Epithelial cell of proximal tubule (primary cell): ENCODE measurements at places on chromosomes 1 and 21.

DNA sequence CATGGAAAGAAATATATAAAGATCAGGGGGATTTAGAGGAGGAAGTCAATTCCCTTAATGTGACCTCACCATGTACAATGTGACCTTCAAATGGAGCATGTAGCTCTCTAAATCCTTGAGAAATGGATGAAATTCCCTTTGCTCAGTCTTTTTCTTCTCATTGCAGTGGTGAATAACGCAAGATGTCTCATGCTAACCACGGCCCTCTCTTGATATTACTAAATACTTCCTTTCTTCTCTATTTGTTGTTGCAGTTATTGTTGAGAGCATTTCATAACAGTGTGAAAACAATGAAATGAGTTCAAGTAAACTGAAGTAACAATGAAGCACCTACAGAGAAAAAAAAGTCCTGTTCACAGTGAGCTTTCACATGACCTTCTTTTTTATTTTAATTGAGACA is 55.6 kb downstream of the ZNF281 start:
- no peak for DNase-seq

DNA sequence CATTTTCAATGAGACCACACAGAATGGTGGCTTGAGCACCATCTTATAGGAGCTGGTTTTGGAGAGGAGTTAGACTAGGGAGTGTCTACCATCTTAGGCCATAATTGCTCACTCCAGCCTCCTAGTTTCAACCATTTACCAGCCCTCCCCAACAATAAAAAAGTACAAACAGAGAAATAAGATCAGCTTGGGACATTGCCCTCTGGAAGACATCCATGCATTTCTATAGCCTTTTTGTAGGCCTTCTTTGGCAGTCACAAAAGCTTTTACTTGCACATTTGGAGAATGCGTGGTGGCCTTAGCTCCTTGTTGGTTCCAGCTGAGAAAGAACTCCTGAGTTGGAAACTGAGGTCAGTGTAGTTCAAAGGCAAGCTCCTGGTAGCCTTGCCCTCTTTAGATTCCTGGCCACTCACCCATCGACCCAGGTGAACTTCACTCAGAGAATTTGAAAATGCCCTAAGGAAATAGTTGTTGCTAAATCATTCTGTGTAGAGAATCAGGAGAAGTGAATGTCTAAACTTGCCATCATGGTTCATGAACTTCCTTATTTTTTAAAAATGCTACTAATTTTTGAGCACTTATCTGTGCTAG is 301.7 kb upstream of the PROX1 start:
- no peak for DNase-seq

DNA sequence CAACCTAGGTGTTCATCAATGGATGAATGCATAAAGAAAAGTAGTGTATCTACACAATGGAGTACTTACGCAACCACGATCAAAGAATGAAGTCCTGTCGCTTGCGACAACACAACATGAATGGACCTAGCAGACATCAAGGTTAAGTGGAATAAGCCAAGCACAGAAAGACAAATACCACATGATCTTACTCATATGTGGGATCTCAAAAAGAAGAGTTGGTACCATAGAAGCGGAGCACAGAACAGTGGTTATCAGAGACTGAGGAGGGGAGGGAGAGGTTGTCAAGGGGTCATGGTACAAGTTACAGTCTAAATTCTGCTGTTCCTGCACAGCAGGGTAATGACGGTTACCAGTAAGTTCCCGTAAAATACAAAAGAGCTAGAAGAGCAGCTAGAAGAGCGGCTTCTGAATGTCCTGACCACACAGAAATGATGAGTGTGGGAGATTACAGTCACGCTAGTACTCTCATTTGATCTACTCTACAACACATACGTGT is 36.7 kb downstream of the NPHP4 start:
- no peak for DNase-seq

GRCh38 chr1:61111084-61112004 is 29.0 kb downstream of the NFIA start:
- no peak for DNase-seq

- DNase-seq: no peak
Measured at GRCh38 chr1:68112835-68113243, 62.4 kb upstream of the DIRAS3 start.

DNA sequence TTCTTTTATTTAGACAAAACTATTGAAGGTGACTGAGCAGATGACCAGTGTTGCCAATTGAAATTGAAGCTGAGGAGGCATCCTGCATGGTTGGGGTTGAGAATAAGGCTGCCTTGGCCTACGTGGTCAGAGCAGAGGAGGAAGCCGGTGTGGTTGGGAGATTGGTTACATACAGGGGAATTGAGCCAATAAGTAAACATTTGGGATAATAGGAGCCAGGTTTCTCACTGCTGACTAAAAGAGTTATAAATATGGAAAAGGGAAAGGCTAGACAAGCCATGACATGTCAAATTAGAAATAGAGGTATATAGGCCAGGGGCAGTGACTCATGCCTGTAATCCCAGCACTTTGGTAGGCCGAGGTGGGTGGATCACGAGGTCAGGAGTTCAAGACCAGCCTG is 15.8 kb downstream of the SNX7 start:
- no peak for DNase-seq

- DNase-seq: no peak
Measured at GRCh38 chr1:190243056-190243455, 234.6 kb downstream of the BRINP3 start.

DNA sequence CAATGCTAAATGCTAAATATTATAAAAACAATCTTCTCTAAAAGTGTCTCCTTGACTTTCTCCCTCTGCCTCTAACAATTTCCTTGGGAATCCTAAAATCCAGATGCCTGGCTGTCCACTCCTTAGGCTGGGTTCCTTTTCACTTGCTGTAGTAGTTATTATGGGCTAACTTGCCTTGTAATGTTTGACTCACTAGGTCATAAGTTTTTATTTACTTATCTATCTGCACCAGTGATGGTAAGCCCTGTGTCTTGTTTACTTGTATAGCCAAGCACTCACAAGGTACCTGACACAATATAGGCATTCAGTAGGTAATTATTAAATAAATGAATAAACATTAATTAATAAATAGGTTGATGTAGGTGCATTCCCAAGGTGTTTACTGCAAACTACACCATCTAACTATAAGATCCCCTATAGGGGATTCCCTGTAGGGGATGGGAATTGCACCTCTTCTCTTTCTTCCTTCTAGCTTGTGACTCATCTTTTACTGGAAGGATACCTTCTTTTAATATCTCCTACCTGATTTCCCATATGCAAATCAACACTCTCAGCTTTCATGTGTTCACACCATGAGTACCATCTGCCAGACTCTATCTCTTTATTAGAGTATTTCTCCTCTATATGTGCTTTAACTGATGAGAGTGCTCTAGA is 14.7 kb upstream of the CHIA start:
- no peak for DNase-seq

DNA sequence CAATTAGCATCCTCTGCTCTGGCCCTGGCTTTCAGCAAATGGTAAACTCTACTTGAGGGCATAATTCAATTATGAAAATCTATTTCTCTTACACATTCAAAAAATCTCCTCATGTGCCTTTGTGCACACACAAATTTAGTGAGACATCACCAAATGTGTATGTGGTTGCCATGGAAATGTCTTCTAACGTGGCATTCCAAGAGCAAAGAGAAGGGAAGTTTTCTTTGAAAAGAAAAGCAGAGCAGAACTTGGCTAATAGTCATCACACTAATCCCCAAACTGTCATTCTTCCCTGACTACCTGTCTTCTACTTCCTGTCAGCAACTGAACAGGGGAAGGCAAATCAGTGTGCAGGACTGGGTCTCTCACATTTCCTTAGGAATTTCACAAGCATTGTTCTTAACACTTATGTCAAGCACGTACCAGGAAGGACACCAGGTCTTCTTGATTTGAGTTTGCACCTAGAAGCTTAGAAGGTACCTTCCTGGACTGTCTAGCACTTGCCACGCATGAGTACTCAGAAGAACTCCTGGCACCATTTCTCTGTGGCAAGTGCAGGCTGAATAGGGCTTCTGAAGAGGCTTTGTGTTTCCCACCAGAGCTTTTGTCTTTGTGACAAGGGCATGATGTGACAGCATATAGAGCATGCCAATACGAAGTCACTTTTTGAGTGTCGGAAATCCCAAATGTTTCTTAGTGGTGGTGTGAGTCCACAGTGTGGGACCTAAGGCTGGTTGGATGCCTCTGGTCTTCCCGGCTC is 32.3 kb downstream of the MAN1C1 start:
- no peak for DNase-seq

GRCh38 chr1:212466898-212467650 is 34.4 kb downstream of the NENF start:
- no peak for DNase-seq

GRCh38 chr1:57475366-57475765 is 51.5 kb upstream of the DAB1 start:
- no peak for DNase-seq

- DNase-seq: no peak
Measured at GRCh38 chr1:37746806-37747205, 18.1 kb downstream of the EPHA10 start.

DNA sequence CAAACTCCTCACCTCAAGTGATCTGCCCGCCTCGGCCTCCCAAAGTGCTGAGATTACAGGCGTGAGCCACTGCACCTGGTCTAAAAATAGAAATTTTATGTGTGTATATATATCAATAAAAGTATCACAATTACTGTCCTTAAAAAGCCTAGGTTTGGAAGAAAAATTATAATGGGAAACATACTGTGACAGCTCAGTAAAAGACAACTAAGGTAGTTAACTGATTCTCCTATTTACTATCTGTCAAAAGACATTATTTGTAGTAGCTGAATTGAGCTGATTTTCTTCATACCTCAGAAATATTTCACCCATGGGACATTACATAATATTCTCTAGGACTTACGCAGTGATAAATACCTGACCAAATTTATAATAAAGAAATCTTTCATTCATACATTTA is 122.5 kb downstream of the SMYD3 start:
- no peak for DNase-seq

DNA sequence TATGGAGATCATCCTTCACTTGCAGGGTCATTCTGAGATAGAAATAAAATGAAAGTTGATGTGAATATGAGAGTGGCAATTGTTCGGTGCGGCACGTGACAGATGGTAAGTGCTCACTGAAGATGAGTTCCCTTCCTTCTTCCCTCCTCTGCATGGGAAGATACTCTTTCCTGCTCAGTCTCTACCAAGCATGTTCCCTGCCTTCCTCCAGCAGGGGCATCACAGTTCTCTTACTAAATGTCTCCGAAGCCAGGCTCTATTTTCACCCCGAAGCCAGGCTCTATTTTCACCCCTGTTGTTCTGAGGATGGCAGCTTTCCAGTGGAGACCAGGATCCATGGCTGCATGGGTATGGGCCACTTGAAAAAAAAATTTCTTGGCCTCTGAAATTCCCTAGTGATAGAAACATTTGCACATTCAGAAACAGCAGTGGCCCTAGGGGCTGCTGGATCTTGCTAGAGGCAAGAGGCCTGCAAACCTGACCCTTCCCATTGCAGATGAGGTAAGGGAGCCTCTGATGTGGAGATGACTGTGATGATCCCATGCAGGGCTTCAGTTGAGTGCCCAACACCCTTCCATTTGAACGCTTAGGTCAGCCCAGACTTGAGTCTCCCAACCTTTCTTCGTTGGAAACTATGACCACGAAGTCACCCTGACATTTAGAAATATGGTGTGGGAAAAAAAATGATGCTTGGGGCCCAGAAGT is 123.7 kb upstream of the HMGB4 start:
- no peak for DNase-seq

- no peak for DNase-seq
Measured at GRCh38 chr21:46211786-46212720, 16.5 kb downstream of the LSS start.
